ENCODE measurements at places on chromosomes 3 and 15.

- DNase-seq: no peak
These were observed 74.5 kb downstream of the FOXP1 start for GRCh38 chr3:71509066-71509465.

GRCh38 chr3:4849136-4849535 lies 130.1 kb upstream of the BHLHE40 start:
- no peak for DNase-seq

DNA sequence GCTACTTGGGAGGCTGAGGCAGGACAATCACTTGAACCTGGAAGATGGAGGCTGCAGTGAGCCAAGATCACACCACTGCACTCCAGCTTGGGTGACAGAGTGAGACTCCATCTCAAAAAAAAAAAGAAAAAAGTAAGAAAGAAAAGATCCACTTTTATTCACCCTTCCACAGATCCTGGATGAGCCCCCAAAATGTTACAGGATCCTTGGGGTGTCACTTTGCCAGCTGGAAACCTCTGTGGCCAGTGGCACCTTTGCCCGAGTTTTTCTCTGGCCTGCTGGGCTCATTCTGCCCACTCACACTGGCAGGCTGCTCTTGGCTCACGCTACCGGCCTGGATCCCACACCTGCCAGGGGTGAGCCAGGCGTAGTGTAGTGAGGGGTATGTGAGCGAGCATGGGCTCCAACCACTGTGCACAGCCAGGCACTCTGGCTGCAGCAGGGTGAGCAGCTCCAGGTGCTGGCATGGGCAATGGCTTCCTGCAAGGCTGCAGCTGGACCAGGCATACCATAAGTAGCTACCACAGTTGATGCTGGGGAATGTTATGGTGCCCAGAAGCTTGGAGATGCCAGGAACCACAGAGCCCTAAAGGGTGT lies 57.8 kb upstream of the C15orf39 start:
- DNase-seq: no peak

DNA sequence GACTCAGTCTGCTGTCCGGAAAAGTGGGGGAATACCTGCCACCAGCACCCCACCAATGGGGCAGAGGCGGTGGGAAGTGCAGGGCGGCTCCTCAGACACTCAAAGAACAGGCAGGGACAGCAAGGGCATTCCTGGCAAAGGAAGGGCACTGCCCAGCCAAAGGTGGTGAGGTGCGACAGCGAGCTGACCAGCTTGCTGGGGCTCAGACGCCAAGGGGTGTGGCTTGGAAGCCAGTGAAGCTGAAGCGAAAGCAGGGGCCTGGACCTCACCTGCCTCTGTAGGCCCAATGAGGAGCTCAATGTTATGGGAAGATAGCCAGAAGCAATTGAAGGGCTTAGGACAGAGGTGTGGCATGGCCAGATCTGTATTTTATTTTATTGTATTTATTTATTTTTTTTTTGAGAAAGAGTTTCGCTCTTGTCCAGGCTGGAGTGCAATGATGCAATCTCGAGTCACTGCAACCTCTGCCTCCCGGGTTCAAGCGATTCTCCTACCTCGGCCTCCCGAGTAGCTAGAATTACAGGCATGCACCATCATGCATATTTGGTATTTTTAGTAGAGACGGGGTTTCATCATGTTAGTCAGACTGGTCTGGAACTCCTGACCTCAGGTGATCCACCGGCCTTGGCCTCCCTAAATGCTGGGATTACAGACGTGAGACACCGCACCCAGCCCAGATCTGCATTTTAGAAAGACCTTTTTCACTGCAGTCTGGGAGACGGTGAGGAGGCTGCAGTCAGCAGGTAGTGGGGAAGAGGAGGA lies 4.4 kb upstream of the LMAN1L start:
- DNase-seq: no peak

DNA sequence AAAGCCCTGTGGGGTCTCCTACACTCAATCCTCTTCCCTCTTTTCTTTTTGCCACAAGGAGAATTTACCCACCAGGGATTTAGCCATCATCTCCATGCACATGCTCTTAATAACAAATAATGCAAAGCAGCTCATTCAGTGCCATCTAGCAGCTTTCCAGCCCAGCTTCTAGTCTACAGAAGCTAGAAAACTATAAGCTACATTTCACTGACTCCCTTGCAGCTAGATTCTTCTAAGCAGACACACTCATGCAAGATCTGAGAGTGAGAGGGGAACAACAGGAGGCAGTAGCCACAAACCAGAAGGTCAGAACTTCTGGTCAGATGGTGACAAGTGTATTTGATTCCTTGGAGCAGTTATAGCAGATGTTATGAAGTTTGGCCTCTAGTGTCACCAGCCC lies 25.5 kb downstream of the OSBPL10 start:
- DNase-seq: no peak

- DNase-seq: no peak
These were observed 742 bp upstream of the SEMA7A start for GRCh38 chr15:74434263-74435136.

- DNase-seq: no peak
These were observed 199.1 kb downstream of the FOXP1 start for GRCh38 chr3:71384388-71384787.

DNA sequence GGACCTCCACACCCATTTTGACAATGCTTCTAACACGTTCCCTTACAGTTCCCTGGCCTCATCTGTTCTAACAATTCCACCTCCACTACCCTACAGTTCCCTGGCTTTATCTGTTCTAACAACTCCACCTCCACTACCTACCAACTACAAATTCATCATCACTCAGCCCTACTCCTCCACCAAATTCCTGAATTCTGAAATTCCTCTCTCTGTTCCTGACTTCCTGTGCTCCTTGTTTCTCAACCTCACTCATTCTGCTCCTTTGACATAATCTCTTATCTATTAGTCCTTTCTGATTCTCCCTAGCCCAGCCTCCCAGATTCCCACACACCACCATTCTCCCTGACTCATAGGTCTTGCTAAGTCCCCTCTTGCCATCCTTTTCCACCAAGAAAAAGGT lies 22.5 kb downstream of the UPK1B start:
- DNase-seq: no peak

- no peak for DNase-seq
These were observed 132.4 kb downstream of the EPHA3 start for GRCh38 chr3:89239774-89240173.

- DNase-seq: no peak
These were observed 190.8 kb downstream of the FHIT start for GRCh38 chr3:61060411-61060861.

GRCh38 chr3:124026516-124026915 lies 34.6 kb upstream of the ROPN1 start:
- DNase-seq: no peak

DNA sequence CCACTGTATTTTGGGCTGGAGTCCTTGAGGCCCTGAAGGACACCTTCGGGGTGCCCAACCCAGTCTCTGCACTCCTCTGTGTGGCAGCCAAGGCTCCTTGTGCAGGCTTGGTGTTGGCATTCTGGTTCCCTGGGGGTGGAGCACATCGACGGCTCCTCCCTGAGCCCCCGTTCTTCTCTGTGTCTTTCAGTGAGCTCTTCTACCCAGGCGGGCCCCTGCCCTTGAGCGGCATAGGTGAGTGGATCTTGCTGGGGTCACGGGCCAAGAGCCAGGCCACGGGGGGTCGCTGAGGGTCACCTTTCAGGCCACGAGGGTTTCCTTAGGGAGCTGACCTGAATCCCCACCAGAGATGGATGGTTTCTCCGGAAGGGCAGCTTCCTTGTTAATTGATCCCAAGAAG lies 234.8 kb downstream of the SNRPN start:
- DNase-seq: no peak

DNA sequence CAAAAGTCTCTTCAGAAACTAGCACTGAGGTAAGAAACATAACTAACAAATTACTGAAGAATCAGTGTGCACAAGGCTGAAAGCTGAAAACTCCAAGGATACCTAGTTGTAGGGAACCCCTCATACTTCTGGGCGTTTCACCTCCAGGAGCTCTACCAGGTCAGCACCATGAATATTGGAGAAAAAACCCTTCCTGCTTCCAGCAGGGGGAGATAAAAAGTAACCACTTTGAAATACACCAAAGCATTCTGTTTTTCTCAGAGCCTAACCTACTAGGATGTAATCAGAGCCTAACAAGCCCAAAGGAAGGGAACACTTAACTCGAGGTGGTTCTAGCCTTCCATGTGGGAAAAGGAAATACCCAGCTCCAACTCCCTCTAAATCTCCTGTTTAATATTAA lies 175.8 kb upstream of the MME start:
- peak; percentile 6 for DNase-seq

DNA sequence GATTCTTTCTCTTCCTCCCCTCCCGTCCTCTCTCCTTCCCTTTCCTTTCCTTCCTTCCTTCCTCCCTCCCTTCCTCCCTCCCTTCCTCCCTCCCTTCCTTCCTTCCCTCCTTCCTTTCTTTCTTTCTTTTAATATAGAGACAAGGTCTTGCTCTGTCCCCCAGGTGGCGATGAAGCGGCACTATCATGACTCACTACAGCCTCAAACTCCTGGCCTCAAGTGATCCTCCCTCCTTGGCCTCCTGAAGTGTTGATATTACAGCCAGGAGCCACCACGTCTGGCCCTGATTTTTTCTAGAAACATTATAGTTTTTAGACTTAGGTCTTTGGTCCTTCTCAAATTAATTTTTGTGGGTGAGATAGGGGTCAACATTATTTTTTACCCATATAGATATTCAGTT lies 15.5 kb downstream of the GRM2 start:
- no peak for DNase-seq

GRCh38 chr15:98850961-98851572 lies 156.5 kb downstream of the PGPEP1L start:
- DNase-seq: peak; percentile 34

- no peak for DNase-seq
These were observed 198.5 kb downstream of the THSD4 start for GRCh38 chr15:71313806-71314205.

GRCh38 chr3:65443739-65444446 lies 594.8 kb downstream of the MAGI1 start:
- no peak for DNase-seq

DNA sequence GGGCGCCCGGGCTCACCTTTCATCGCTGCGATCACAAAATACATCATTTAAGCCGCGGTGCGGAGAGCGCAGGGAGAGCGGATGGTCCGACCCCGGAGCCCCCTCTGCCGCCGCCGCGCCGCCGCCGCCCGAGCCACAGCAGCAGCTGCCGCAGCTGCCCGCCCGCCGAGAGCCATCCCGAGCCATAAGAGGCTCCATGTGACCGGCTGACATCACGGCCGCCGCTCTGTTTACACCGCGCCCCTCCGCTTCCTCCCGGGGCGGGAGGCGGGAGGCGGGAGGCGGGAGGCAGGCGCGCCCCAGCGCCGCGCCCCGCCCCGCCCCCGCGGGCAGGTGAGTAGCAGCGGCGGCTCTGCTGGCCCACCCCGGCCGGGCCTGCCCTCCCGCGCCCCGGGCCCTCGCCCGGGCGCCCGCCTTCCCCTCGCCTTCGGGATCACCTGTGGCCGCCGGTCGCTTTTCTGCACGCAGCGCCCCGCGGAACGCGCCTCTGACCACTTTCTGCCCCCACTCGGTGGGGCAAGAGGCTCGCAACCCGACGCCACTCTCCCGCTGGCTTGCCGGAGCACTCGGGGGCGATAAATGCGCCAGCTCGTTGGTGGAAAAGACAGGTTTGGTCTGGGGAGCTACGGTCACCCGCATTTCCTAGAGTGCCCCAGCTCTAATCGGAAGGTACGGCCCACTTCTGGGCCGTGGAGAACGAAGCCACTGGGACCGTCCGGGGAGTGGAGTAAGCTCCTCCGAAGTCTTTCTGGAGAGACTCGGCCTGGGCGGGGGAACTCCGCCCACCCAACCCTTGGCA lies 113.6 kb upstream of the ICE2 start:
- DNase-seq: peak; percentile 45

GRCh38 chr3:188205992-188206416 lies 52.0 kb downstream of the LPP start:
- no peak for DNase-seq

GRCh38 chr3:72284471-72284870 lies 499.5 kb upstream of the PROK2 start:
- no peak for DNase-seq

DNA sequence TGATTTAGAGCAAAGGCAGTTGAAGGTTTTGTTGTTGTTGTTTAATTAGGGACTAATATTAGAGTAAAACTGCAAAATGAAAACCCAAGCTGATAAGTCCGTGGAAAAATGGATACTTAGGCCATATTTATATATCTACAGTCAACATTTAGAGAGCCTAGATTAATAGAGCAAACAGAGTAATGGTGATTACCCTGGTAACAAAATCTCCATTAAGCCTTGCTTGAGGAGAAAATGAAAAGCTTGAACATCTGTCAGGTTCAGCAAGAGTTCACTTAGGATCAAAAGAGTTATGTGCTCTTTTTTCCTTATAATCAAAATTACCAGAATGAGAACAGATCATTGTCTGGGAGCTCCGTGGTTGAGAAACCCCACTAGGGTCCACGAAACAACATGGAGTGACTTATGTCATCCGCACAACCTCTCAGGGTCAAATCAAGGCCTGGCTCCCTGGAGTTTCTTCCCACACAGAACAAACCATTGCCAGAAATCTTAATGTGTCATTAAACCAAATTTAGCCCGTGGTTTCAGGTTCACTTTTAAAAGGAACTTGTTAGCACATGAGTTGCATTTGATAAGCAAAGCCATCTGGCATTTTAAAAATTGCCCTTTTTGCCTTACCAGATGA lies 381.2 kb downstream of the GABRB3 start:
- no peak for DNase-seq

GRCh38 chr3:53792866-53793265 lies 53.4 kb downstream of the CHDH start:
- DNase-seq: no peak

- DNase-seq: no peak
These were observed 4.1 kb downstream of the CCR9 start for GRCh38 chr3:45890405-45890804.

- DNase-seq: no peak
These were observed 116.7 kb upstream of the PROK2 start for GRCh38 chr3:71901645-71902044.

GRCh38 chr3:99551520-99551919 lies 86.9 kb upstream of the COL8A1 start:
- DNase-seq: no peak

DNA sequence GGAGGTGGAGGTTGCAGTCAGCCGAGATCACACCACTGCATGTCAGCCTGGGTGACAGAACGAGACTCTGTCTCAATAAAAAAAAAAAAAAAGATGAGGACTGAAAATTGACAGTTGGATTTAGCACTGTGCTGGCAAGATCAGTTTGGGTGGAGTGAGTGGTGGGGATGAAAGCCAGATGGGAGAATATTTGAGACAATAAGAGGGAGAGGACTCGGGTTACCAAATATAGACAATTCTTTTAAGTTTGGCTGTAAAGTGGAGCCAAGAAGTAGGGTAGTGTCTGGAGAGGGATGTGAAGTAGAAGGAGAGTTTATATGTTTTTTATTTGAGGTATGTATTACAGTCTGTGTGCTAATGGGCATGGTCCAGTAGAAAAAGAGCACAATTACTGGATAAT lies 20.4 kb downstream of the TMOD3 start:
- no peak for DNase-seq

Data from H54 (cell line).